GM12864 (cell line): ENCODE measurements at places on chromosomes 4 and X.

- no peak for DNase-seq
Observed at GRCh38 chr4:38759113-38759789, 23.5 kb downstream of the TLR10 start.

- no peak for DNase-seq
Observed at GRCh38 chrX:69597399-69597798, 18.5 kb upstream of the EDA start.

- no peak for DNase-seq
Observed at GRCh38 chr4:37879365-37879764, 11.5 kb upstream of the TBC1D1 start.

DNA sequence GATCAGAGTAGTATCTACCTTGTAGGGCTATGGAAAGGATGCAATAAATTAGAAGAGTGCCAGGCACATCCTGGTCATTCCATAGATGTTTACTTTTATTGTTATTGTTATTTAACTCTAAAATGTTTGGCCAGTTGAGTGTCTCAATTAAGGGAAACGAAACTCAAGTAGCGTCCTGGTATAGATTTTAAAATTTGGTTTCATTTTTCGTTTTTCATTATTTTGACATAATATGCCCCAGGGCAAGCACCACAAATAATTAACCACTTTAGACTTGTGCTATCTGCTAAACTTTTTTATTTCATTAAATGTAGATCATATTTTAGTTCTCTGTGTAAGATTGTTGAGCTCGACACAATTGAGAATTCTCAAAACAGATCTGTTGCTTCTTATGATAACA, 179.7 kb upstream of the PRPS2 start:
- DNase-seq: no peak

DNA sequence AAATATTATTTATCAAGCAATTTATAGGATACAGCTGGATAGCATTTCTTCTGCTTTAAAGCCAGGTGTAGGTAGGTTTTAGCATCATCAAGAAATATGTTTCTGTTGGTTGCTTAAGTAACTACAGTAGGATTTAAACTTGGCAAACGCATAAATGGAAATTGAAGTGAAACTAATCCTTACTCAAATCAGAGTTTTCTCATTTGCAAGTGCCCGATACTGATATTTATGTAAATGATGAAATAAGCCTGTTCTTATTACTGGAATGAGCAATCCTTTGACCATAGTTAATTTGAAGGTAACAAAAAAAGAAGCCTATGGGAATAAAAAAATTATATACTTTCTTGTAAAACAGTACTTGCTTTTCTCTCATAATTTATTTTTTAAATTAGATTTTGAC, 23.2 kb upstream of the PIGA start:
- DNase-seq: no peak

GRCh38 chr4:126298271-126298670, 983.5 kb downstream of the FAT4 start:
- DNase-seq: no peak

- no peak for DNase-seq
Observed at GRCh38 chr4:98890702-98891455, 38.1 kb downstream of the EIF4E start.

- peak; percentile 77 for DNase-seq
Observed at GRCh38 chr4:88320780-88321373, 36.5 kb upstream of the PPM1K start.

GRCh38 chr4:55124322-55125076, 896 bp downstream of the KDR start:
- DNase-seq: no peak

DNA sequence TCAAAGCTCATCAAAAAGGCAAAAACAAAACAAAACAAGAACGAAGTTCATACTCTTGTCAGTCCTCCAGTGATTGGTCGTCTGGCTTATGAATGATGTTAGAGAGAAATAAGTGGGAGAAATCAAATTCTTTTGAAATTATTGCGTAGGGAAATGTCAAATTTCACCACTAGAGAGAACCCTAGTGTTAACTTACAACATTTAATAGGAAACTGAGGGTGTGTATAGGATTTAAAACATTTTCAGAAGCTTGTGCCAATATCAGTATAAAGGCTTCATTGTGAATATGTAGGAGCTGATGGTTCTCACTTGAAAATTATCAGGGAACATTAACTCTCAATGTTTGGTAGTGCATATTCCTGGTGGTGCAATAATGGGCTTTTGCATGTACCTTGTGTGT, 17.4 kb downstream of the ADH6 start:
- no peak for DNase-seq

GRCh38 chrX:16250296-16250695, 83.0 kb downstream of the MAGEB17 start:
- DNase-seq: no peak

DNA sequence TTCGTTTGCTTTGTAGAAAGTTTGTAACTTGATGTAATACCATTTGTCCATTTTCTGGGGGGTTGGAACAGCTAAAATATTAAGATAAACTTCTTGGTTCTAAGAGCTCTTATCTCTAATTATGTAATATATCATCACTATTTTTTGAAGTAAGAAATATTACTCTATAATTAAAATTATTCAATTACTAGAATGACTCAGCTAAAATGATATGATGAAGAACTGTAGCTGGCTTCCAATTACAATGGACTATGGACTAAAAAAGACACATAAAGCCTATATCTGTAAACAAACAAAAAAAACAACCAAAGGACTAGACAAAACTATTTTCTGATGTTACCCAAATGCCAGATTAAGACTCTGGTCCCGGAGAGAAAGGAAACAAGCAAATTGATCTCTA, 569.4 kb downstream of the PCDH18 start:
- DNase-seq: no peak

DNA sequence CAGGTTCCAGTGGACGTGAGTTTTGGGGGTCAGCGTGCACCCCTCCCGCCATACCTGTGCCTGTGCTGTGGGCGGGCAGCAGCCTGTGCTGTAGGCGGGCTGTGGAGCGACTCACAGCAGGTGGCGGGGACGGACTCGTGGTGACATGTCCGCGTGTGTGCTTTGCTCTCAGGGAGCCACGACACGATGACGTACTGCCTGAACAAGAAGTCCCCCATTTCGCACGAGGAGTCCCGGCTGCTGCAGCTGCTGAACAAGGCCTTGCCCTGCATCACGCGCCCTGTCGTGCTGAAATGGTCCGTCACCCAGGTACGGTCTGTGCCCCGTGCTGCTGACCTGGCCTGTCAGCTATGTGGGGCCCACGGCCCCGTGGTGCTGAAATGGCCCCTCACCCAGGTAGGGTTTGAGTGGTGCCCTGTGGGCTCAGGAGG, 7.4 kb downstream of the PLCXD1 start:
- DNase-seq: no peak

DNA sequence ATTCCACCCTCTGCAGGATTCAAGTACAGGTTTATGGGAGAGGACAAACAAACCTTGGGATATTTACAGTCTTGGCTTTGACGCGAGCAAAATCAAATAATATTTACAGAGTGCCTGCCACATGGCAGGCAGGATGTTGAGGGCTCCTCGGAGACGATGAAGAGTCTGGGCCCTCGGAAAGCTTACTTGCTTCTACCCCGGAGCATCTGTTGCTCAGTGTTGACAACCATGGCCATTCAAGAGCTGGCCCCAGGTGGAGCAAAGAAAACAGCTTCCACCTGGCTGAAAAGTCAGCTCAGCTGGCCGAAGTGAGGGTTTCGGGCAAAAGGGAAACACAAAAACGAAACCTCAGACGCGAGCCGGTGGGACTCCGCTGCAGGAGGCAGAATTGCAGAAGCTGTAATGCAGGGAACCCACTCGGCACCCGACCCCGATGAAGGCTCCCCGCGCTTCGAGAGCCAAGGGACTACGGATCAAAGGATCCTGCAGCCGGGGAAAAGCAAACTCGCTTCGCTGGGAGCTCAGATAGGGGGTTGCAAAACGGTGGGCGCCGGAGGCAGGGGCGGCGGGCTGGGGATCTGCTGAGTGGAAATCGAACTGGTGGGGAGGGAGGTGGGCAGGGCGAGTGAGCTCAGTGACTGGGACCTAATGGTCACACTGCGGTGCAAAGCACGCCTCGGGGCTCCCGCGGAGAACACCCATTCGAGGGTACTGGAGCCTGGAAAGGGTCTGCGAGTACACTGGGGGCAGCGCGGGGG, 805 bp downstream of the ATP8A1 start:
- no peak for DNase-seq

DNA sequence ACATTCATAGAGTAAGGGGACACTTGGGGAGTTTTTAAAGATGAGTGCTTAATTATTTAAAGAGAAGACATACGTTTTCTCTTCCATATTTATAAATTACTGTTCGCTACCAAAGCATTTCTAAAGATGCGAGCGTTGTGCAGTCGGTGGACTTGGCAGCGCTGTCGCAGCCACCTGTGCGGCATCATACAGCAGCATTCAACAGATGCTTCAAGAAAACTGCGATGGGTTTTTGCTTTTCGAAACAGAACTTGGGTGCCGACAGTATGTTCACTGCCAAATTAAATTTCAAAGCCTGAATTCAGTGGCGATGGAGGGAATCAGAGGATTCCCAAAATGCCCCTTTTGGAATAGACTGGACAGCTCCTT, 1.6 kb upstream of the HTR2C start:
- no peak for DNase-seq

DNA sequence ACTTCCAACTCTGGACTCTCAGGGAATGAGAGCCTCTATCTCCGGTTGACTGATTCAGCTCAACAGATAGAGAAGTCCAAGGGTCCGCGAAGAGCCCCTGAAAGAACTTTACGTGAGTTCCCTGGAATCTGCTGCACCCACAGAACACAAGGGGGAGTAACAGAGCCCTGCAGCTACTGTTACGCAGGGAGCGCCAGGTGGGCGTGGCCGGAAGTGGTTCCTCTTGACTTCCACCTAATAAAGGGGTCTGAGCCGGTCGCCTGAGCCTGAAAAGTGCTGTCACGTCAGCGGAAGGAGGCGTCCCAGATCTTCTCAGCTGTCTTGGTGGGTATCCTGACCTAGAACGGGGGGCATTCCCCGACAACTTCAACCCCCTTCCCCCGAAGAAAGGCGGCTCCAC, at the start of gene MAGEB6:
Gene MAGEB6 (plus strand): TSS at position 237 of the 400 bp plus-strand sequence. CDS start 1,407 bp downstream, outside the sequence.
- DNase-seq: no peak

GRCh38 chr4:12319765-12320164, 891.1 kb upstream of the HS3ST1 start:
- no peak for DNase-seq

DNA sequence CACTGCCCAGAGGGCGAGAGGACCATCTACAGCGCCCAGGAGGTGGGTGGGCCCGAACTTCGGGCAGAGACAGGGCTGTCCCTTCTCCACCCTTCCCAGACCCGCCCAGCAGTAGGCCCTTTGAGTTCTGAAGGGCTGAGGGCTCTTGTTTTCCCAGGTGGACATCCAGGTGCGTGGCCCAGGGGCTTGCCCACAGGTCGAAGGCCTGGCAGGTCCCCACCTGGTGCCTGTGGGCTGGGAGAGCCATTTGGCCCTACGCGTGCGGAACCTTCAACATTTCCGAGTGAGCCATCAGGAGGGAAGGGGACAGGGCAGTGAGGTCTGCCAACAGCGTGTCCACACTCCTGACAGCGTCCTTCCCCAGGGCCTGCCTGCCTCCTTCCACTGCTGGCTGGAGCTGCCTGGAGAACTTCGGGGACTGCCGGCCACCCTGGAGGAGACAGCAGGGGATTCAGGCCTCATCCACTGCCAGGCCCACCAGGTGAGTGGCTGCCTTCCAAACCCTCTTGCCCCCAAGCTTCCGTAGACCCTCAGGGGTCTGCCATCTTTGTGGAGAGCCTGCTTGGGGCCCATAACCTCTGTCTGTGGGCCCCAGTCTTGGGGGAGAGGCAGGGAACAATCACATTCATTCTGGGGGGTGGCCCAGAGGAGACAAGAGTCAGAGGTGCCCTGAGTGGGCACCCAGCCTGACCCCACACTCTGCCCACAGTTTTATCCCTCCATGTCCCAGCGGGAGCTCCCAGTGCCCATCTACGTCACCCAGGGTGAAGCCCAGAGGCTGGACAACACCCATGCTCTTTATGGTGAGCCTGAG, 6.8 kb downstream of the PLXNB3 start:
- DNase-seq: no peak

- DNase-seq: no peak
Observed at GRCh38 chr4:187236209-187236890, 512.7 kb upstream of the FAT1 start.

DNA sequence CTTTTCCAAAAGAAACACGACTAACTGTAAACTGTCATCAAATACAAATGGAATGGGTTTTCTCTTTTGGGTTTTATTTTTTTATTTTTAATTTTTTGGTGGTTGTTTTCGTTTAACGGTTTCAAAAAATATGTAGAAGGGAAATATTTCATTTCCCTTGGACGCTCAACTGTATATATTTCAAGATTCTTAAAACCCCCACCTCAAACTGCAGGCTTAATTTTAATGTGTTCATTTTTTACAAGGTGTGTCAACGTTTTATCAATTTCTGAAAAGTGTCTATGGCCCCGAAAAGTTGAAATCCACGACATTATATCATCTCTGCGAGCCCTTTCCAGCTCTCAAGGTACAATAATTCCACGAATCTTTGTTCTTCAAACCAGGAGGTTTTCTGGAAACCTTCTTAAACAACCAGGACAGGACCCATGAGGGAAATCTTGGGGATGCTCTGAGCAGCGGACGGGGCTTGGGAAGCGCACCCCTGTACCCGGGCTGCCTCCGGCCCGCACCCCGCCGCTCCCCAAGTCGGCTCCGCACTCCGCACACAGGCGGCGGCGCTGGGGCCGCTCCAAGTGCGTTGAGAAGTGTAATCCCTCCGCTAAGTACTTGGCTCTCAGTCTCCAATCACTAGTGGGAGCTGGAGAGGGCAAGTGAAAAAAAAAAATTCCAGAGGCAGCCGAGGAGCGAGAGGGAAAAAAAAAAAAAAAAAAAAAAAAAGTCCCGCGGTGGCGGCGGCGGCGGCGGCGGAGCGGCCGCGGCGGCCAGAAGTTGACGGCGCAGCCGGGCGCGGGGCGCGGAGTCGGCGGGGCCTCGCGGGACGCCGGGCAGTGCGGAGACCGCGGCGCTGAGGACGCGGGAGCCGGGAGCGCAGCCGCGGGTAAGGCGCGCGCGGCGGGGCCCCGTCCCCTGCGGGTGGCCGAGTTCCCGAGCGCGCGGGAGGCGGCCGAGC, at the start of gene BMPR1B:
Gene BMPR1B (plus strand): TSS at position 764 of the 949 bp plus-strand sequence. CDS start 346,470 bp downstream, outside the sequence.
- DNase-seq: no peak
